SIG-M5 (cell line): ENCODE measurements at places on chromosomes 1 and 21.

- no peak for DNase-seq
Observed at GRCh38 chr1:72013161-72013560, 269.2 kb downstream of the NEGR1 start.

- DNase-seq, result no peak
Observed at GRCh38 chr1:110449661-110450651, 993 bp upstream of the PROK1 start.

DNA sequence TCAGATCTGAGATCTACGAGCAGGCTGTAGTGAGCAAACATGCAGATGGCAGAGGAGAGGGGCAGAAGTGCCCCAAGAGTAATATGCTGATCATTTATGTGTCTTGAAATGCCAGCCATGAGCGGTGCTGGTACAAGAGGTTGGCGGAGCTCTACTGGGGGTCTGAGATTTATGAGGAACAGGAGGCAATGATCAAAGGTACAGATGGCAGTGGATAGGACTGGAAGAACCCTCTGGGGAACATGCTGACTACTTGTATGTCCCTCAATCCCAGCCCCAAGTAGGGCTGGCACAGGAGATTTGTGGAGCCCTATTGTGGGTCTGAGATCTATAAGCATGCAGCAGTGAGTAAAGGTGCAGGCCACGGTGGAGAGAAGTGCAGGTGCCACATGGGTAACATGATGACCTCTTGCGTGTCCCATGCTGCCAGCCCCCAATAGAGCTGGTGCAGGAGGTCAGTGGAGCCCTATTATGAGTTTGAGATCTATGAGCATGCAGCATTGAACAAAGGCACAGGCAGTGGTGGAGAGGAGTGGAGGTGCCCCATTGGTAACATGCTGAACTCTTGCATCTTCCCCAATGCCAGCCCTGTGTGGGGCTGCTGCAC is 97.2 kb upstream of the ZNF678 start:
- no peak for DNase-seq

DNA sequence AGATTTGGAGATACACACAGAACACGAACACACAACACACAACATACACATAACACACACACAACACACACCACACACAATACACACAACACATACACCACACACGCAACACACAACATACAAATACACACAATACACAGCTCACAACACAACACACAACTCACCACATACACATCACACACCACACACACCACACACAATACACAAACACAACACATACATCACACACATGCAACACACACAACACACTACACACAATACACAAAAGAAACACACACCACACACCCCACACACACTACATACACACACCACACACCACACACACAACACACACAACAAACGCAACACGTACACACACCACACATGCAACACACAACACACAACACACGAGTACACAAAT is 29.1 kb upstream of the C1orf174 start:
- DNase-seq, result no peak

GRCh38 chr1:17212487-17213121 is 7.7 kb downstream of the PADI1 start:
- no peak for DNase-seq

DNA sequence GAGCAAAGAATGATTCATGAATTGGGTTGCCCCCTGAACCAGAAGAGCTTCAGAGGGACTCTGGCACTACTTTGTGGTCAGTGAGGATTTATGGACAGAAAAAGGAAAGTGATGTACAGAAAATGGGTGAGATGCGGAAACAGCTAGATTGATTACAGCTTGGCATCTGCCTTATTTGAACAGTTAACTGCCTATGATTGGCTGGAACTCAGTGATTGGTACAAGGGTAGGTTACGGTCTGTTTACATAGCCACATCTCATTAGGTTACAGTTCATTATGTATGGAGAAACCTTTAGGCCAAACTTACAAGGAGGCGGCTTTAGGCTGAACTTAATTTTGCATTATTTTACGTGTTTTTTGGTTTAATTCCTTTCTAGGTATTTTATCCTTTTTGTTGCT is 29.0 kb upstream of the RHOU start:
- DNase-seq, result no peak

- no peak for DNase-seq
Observed at GRCh38 chr1:17819129-17819802, 64.1 kb downstream of the ACTL8 start.

DNA sequence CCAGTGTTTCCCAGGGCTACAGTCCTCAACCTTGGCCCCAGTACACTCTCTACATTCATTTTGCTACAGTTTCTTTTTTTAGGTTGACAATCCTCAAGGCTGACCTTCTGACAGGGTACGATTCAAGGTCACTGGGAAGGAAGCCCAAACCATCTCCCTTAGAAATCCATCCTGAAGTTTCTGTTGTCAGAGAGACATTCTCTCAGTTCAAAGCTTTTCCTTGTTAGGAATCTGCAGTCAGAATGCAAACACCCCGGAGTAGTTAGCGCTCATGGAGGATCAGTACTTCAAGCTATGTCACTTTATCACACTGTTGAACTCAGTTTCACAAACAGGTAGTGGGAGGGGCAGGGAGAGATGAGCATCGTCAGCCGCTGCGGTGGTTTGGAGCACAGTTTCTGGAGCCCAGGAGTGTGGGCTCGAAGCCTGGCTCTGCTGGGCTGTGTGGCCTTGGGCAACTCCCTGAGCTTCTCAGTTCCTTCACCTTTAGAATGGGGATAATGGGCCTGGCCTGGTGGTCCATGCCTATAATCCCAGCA is 4.2 kb downstream of the SLC2A5 start:
- no peak for DNase-seq

- DNase-seq, result no peak
Observed at GRCh38 chr1:24536391-24536840, 19.5 kb upstream of the NCMAP start.

GRCh38 chr1:171783816-171784530 is 2.5 kb downstream of the METTL13 start:
- no peak for DNase-seq

- no peak for DNase-seq
Observed at GRCh38 chr1:170261669-170262068, 115.9 kb downstream of the NTMT2 start.

- no peak for DNase-seq
Observed at GRCh38 chr21:41360072-41360821, 1.6 kb upstream of the MX2 start.

GRCh38 chr1:165942927-165943597 is 115.6 kb downstream of the UCK2 start:
- DNase-seq, result no peak

- DNase-seq, result no peak
Observed at GRCh38 chr1:60620087-60620486, 462.3 kb upstream of the NFIA start.

DNA sequence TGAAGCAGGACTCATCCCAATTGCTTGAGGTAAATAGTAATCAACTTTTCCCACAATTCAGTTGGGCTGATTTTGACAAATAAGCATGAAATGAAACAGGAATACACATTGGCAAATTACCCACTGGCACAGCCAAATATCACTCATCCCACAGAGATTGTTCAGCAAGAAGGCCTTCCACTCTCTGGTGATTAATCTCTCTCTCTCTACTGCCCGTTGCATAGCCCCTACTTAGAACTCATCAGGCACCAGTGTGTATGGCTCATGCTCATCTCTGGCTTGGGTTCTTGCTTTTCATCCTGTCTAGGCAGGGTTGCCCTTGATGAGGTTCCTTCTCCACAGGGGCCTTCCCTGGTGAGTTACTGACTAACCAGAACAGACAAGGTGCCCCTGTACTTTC is 1.1 kb downstream of the BSDC1 start:
- DNase-seq, result no peak

DNA sequence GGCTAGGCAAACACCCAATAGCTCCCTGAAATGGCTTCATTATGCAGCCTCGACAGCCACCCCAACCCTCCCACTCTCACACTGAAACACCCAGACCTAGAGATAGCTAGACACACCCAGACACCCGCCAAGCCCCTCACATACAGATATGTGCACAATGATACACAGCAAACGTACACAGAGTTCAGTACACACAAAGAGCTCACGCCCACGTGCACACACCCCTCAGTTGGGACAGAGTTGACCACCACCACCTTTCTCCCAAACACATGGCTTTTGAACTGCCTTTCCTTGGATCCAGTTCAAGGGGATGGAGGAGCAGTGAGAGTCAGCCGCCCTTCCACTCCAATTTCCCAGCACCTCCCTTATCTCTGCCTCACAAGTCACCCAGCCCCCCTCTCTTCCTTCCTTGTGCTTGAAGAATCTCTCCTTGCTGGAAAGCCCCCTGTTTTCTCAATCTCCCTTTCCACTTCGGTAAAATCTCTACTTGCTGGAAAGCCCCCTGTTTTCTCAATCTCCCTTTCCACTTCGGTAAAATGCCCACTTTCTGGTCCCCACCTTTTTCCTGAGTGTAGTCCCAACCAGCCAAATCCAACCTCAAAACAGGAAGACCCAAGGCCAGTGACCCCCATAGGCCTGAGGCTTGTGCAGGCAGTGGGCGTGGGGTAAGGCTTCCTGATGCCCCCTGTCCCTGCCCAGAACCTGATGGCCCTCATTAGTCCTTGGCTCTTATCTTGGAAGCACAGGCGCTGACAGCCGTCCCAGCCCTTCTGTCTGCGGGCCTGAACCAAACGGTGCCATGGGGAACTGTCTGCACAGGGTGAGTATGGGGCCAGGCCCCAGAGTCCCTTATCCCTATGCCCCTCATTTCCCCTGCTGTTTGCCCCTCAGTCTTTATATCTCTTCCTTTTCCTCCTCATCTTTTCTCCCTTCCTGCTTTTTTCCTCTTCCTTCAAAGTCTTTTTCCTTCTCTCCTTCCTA is at the start of gene ACKR1:
Gene ACKR1 (plus strand): TSS at position 715 of the 981 bp plus-strand sequence. CDS start 85 bp downstream, at position 800.
- no peak for DNase-seq
